ENCODE measurements at places on chromosomes 12 and 14. TPM values are rescaled to one million over a fixed set of nuclear protein-coding genes. Genes with fewer than 3 reads are reported as not detected.

DNA sequence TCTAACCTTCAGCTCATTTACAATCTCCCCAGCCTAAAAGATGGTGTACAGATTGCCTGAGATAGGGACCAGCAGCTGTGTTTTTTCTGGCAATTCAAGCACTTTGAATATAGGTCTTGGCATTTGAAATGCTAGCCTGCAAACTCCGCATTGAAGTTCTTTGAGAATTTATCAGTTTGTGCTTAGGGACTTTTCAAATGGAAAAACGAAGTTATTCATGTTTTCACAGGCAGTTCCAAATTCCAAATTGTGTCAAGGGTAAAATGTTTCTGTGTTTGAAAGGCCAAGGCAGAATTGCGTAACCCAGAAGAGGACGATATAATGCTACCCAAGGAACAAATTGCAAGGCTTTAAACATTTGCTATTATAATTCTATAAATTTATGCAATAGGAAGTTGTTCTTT lies 168.9 kb upstream of the RASSF8 start:
- DNase-seq: no peak

DNA sequence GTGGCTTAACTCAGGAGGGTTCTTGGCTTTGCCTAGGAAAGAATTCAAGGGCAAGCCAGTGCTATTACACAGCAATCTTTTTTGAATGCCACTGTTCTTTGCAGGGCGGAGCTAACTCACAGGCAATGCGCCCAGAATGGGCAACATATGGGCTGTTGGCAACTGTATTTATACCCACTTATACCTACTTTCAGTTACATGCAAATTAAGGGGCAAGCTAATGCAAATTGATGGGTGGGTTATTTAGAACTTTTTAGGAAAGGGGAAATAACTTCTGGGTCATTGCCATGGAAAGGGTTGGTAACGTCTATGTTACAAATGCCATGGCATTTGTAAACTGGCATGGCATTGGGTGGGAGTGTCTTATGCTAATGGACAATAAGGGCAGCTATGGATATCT lies 85.4 kb downstream of the C12orf50 start:
- no peak for DNase-seq

GRCh38 chr12:132094269-132094891 lies 49.7 kb downstream of the DDX51 start:
- no peak for DNase-seq

DNA sequence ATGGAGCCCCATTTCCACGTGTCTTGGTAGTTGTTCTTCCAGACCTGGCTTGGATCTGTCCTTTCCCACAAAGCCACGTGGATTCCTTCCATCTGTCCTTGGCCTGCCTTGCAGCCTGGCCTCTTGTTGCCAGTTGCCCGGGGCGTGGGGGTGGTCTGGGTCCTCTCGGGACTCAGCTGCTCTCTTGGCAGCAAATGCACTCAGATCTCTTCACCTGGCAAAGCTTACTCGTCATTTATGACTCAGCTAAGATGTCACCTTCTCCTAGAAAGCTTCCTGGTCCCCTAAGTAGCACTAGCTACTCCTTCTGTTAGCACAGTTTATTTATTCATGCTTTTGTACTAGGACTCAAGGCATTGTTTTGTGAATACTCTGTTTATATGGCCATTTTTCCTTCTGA lies 13.6 kb downstream of the PLEKHG3 start:
- no peak for DNase-seq

DNA sequence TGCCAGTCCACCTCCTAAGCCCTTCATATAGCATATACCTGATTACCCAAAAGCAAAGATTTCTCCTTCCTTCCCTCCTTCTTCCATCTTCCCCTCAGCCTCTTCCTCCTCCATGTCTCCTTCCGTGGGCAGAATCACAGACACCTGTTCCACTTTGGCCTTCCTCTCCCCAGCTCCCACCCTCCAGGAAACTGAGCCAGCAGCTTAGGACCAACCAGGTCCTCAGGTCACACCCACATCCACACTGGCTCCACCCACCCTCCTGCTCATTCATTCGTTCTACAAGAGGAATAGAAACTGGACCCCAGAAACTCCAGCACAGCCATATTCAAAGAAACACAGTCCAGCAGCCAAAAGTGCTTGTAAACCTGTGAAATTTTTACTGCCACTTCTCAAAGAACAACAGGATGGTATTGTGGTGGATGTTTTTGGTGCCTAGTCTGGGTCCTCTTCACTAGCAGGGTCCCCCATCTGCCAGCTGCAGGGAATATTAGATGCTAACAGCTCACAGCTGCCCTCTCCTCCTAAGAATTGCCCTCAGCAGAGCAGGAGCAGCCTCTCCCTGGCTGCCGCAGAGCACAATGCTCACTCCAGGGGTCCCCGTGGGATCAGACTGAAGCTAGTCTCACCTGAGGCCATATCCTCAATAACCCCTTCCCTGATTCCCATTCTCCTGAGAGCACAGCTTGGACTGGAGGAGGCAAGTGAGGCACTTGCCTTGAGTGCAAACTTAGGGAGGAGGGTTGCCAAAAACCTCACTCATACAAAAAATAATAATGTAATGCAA lies 18.4 kb downstream of the CMKLR1 start:
- no peak for DNase-seq

GRCh38 chr14:71527838-71528237 lies 404.4 kb upstream of the RGS6 start:
- no peak for DNase-seq

DNA sequence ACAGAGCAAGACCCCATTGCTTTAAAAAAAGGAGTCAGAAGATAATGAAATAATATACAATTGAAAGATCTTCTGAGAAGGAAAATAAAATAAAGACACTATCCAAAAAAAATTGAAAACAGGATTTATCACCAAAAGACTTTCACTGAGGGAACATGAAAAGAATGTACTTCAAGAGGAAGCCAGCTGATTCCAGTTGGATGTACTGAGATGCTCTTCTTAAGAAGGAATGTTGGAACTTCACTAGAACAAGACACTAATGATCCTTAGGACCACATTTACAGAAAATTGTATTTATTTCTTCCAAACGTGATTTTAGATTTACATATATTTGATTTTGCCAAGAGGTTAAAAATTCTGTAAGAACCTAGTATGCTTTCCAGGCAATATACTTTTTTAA lies 65.6 kb upstream of the CNOT2 start:
- no peak for DNase-seq

DNA sequence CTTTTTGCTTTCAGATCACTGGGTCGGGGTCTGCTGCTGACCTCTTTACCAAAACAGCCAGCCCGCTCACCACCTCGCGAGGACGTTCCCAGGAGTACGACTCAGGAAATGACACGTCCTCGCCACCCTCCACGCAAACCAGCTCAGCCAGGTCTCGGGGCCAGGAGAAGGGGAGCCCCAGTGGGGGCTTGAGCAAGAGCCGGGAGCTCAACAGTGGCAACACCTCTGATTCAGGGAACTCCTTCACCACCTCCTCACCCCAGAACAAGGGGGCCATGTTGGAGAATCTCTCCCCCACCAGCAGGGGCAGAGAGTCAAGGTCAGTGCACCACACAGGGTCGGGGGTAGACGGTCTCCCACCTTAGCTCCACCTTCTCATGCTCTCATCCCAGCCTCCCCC lies 33.4 kb upstream of the HSPB8 start:
- no peak for DNase-seq

GRCh38 chr14:45559626-45560025 lies 306.6 kb upstream of the MIS18BP1 start:
- no peak for DNase-seq

GRCh38 chr12:124904306-124905098 lies 9.9 kb downstream of the UBC start:
- DNase-seq: no peak

GRCh38 chr14:104150136-104151025 lies 12.0 kb downstream of the KIF26A start:
- DNase-seq: no peak

DNA sequence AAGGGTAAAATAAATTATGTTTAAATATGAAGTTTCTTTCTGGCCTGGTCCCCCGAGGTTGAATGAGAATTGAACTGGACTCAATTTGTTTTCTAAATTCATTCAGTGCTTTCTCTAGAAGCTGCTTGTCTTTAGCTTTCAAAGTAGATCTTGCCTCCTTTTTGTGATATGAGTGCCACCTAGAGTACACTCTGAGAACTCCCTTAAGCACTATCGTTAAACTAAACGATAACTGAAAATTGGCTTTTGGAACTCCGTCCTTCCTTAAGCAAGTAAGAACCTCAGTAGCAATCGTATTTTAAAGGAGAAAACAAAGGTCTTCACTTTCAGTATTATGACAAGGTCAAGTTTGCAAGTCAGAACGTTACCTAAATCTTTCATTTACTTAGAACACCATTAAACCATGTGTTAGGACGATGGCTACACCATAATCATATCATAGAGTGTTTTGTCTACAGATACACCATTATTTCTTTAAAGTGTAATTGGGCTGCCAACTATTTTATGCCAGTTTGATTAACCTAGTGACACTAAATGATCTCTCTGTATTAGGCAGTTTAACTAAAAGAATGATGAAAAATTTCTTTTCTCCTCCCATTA lies 364.8 kb downstream of the SNAPC1 start:
- no peak for DNase-seq

GRCh38 chr12:122067966-122068365 lies 10.6 kb upstream of the MLXIP start:
- peak; percentile 44 for DNase-seq

DNA sequence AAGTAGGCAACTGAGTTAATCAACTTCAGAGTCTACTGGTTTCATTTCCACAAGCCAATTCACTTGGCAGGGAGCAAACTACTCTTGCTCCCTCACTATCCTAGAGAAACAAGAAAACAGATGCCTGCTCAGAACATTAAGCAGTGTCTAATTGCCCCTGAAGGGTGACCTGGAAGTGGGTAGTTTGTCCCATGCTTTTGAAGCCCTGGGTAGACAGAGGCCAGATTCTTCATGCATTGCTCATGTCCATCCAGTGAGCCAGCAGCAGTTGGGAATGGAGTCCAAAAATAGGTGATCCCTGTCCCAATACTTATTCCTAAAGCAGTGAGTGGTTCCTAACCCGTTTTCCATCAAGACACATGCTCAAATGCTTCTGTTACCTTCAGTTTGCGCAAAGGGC lies 48.8 kb downstream of the BICDL1 start:
- no peak for DNase-seq

SYNE3 gene
- 18.5 TPM for total RNA-seq

SERPINA3 gene
- not detected for total RNA-seq

AQP6 gene
- total RNA-seq: not detected

PZP gene
- not detected for total RNA-seq

GAS2L3 gene
- total RNA-seq: not detected

SERPINA9 gene
- total RNA-seq: not detected

Measured in CD8-positive, alpha-beta T cell (primary cell).